ENCODE measurements at places on chromosomes 1 and 21.

DNA sequence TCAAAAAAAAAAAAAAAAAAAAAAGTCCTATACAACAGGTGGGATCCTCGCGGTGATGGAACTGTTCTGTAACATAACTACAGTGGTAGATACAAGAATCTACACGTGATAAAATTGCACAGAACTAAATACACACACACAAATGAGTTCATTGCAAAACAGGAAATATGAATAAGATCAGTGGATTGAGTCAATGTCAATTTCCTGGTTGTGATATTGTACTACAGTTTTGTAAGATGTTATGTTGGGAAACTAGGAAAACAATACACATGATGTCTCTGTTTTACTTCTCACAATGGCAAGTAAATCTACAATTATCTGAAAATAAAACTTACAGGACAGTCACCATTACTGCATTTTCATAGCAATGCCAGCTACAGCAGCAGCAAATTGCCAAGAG, 59.8 kb downstream of the ITGB3BP start:
- no peak for DNase-seq

GRCh38 chr21:28790335-28790734, 202.3 kb downstream of the LTN1 start:
- no peak for DNase-seq

GRCh38 chr1:31871703-31872102, 55.9 kb upstream of the SPOCD1 start:
- DNase-seq = no peak

- DNase-seq = no peak
Observed at GRCh38 chr1:244768186-244768585, 67.3 kb upstream of the COX20 start.

GRCh38 chr1:90381598-90381997, 335.5 kb downstream of the BARHL2 start:
- no peak for DNase-seq

DNA sequence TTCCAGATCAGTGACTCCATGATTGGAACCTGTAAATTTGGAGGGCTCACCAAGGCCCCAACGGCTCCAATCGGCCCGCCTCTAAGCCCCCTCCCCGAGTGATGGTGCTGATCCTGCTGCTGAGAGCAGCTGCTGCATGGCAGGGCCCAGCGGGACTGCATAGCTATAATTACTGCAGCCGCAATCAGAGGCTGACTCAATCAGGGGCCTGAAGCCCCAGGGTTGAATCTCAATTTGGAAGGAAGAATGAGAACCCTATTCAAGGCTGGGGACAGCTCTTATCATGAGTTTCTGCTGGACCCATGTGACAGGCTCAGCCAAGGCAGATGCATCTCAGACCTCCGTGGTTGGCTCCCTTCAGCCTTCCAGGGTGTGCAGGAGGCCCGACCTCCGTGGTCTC, 42.8 kb upstream of the MAGOH start:
- DNase-seq = no peak

- no peak for DNase-seq
Observed at GRCh38 chr21:37805266-37805665, 111.0 kb downstream of the KCNJ6 start.

DNA sequence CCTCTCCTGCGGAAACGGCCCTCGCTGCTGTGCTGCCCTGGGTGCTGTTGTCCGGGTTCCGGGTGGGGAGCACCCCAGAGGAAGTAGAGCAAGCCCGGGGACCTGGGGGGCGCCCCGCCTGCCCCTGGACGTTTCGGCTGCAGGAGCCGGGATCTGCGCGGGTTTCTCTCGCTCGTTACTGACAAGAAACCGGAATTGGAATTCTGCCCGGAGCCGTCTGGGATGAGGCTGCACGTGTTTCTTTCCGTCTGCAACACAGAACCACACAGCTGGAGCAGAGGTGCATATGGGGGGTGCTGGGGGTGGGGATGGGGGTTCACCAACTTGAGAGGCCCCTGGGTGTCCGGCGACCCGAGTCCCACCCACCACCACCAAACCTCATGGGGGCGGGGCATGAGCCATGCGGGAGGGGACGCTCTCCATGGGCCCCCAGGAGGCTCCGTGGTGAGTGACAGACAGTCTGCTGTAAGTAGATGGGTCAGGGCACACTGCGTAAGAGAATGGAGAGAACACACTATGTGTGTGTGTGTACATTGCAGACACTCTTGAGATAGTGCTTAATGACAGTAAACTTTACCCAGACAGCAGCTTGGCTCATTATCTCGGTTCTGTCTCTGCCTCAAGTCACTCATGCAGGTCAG, 261.4 kb upstream of the C1orf174 start:
- no peak for DNase-seq

Measured in stimulated activated CD8-positive, alpha-beta memory T cell treated with anti-CD3 and anti-CD28 coated beads, Interleukin-4, amount 100 ng/mL, for 1 hour (primary cell).